ENCODE measurements at places on chromosomes 3 and 15. TPM values are rescaled to one million over a fixed set of nuclear protein-coding genes. Genes with fewer than 3 reads are reported as not detected.

DNA sequence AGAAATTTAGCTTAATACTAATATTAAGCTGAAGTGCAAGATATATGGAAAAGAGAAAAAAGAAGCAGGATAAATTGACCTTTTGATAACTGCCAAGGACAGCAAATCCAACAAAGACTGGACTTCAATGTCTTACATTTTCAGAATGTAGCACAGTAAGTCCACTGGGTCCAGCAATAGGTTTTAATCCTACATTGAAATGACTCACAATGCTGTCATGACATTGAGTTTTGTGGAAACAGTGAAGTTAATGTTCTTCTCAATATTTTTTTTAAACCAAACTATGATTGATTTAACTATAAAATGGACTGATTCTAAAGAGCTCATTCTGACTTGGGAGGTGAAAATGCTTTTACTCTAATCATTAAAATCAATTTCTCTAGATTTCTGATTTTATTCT lies 166.6 kb upstream of the ZNF717 start:
- no peak overlapping the region for H3K4me3 ChIP-seq
- H3K36me3 ChIP-seq: no peaks in the 10 kb centered on the region
- no peak overlapping the region for H3K27ac ChIP-seq
- H3K4me1 ChIP-seq: no peaks in the 10 kb centered on the region

- H3K36me3 ChIP-seq: no peaks in the 10 kb centered on the region
- no peaks in the 10 kb centered on the region for H3K4me1 ChIP-seq
- H3K4me3 ChIP-seq: no peak overlapping the region
Measured at GRCh38 chr3:171044835-171045793, 18.6 kb upstream of the SLC2A2 start.

GRCh38 chr15:69532066-69532465 lies 79.4 kb downstream of the RPLP1 start:
- H3K4me1 ChIP-seq: no peaks in the 10 kb centered on the region
- H3K27ac ChIP-seq: no peak overlapping the region
- H3K27me3 ChIP-seq: no peaks in the 10 kb centered on the region
- no peak for DNase-seq
- no peaks in the 10 kb centered on the region for H3K36me3 ChIP-seq
- H3K4me3 ChIP-seq: no peak overlapping the region

HRG gene
- polyA plus RNA-seq: not detected

COL6A6 gene
- not detected for polyA plus RNA-seq

SLC2A2 gene
- polyA plus RNA-seq: not detected

All from CD8-positive, alpha-beta memory T cell (primary cell).